ENCODE measurements at places on chromosomes 16 and 17.

DNA sequence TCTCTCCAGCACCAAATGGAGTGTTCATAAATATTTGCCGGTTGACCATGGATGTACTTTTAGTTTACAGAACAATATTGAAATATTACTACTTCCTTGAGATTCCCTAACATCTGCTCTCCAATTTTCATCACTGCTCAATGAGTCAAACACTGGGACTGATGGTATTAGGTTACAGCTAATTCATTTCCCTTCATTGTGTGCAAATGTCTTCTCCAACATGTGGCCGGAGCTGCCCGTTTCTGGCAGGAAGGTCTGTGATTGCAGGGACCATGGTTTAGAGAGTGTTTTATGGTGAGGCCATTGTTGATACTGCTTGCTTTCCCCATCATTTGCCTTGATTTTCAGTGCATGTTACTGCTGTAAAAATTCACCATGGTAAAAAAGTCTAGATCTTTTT lies 209.3 kb downstream of the HS3ST3B1 start:
- DNase-seq = no peak

GRCh38 chr16:26795184-26795583 lies 271.5 kb upstream of the C16orf82 start:
- DNase-seq = peak; percentile 12

DNA sequence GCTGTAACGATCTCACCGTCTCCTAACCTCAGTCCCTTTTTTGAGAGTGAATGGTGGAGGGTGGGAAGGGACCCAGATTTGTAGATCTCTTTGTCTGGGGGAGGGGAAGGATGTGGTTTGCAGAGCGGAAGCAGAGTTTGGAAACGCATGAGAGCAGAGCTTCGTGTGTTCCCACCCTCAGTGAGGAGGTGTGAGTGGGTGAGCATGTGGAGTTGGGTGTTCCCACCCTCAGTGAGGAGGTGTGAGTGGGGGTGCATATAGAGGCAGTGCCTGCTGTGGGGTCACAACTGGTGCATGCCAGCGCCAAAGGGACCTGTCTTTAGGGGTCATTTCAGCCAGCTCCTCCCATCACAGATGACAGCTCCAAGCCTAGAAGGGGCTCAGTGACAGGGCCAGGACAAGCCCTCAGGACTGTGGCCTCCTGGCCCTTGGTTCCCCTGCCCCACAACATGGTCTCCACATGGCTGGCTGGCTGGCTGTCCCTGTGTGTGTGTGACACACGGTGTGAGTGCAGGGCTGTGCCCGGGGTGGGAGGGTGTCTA lies 1.8 kb upstream of the CISD3 start:
- no peak for DNase-seq

DNA sequence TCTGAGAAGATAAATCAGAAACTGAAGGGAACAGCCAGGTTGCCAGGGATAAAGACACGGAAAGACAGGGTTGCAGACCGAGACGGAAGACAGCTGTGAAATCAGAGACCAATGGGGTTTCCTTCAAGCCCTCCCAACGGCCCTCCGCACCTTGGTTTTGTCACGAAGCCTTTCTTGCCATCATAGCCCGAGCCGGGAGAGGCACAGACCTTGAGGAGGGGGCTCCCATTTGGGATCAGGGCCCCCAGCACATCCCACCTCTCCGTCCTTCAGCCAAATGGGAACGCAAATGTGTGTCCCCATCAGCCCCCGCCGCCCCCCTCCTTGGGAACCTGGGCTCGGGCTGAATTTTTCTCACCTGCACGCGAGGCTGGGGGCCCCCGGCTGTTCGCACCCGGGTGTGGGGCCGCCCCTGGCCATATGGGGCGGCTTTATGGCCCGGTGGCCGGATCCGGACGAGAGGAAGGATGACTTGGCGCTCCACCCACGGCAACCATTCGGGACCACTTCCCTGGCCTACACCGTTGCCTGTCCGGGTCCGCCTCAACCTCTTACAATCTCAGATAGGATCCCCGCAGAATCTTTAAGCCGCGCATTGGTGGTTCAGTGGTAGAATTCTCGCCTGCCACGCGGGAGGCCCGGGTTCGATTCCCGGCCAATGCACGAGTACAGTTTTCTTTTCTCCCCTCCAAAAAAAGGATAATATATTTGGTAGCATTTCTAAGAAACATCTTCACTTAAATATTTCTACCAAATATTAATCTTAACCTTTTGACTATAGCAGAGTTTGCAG lies 1.4 kb upstream of the HES7 start:
- DNase-seq = peak; percentile 74

Data from kidney tubule cell (primary cell).